ENCODE measurements at places on chromosomes 2 and 18.

GRCh38 chr2:171160956-171161740 is 455 bp upstream of the TLK1 start:
- H3K27ac ChIP-seq: peak overlapping the region; percentile 94
- H3K4me1 ChIP-seq: peaks cover 55% of the 10 kb centered on the region
- no peaks in the 10 kb centered on the region for H3K27me3 ChIP-seq
- H3K36me3 ChIP-seq: no peaks in the 10 kb centered on the region
- peak; percentile 54 for DNase-seq

GRCh38 chr18:62788111-62788510 is 72.8 kb downstream of the PHLPP1 start:
- H3K4me3 ChIP-seq: no peak overlapping the region
- no peak for DNase-seq
- H3K27me3 ChIP-seq: no peaks in the 10 kb centered on the region
- H3K27ac ChIP-seq: peak overlapping the region; percentile 83
- H3K4me1 ChIP-seq: peaks cover 78% of the 10 kb centered on the region

GRCh38 chr2:1521191-1521877 is 108.1 kb downstream of the TPO start:
- no peak for DNase-seq
- no peak overlapping the region for H3K4me3 ChIP-seq

- DNase-seq: no peak
- H3K27ac ChIP-seq: no peak overlapping the region
- H3K27me3 ChIP-seq: no peaks in the 10 kb centered on the region
- H3K36me3 ChIP-seq: peaks cover 26% of the 10 kb centered on the region
- no peak overlapping the region for H3K4me3 ChIP-seq
Measured at GRCh38 chr2:120167272-120167671, 55.9 kb downstream of the TMEM185B start.

- no peaks in the 10 kb centered on the region for H3K36me3 ChIP-seq
- H3K4me1 ChIP-seq: peaks cover 13% of the 10 kb centered on the region
- no peak overlapping the region for H3K4me3 ChIP-seq
- H3K27me3 ChIP-seq: no peaks in the 10 kb centered on the region
Measured at GRCh38 chr2:64626963-64627760, 26.6 kb downstream of the SERTAD2 start.

- H3K4me3 ChIP-seq: no peak overlapping the region
- H3K27me3 ChIP-seq: peaks cover 13% of the 10 kb centered on the region
- no peak for DNase-seq
- H3K27ac ChIP-seq: no peak overlapping the region
- H3K36me3 ChIP-seq: no peaks in the 10 kb centered on the region
- H3K4me1 ChIP-seq: peaks cover 12% of the 10 kb centered on the region
Measured at GRCh38 chr2:224764565-224765236, 48.5 kb upstream of the CCDC195 start.

DNA sequence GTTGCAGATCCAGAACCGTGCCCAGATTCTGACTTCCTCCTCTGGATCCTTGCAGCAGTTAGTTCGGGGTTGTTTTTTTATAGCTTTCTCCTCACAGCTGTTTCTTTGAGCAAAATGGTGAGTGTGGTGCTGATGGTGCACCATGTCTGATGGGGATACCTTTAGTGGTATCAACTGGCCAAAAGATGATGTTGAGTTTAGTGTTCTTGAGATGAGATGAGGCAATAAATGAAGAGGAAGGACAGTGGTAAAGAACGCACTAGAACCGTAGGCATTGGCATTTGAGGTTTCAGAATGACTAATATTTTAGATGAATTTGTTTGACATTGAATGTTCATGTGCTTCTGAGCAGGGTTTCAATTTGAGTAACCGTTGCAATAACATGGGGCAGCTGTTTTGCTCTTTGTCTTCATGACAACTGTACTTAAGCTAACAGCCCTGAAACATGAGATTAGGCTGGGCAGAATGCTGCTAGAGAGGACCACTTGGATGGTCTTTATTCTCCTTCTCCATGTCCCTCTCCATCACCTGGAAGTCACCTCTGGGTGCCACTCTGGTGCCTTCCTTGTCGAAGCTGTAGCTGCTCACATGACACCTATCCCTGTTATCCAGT is 3.9 kb downstream of the CTLA4 start:
- peaks cover 41% of the 10 kb centered on the region for H3K27me3 ChIP-seq
- H3K27ac ChIP-seq: no peak overlapping the region
- no peak overlapping the region for H3K4me3 ChIP-seq
- DNase-seq: no peak

- peaks cover 5% of the 10 kb centered on the region for H3K27me3 ChIP-seq
- peak overlapping the region; percentile 68 for H3K4me3 ChIP-seq
- H3K27ac ChIP-seq: peak overlapping the region; percentile 80
- no peaks in the 10 kb centered on the region for H3K36me3 ChIP-seq
Measured at GRCh38 chr18:12656938-12657683, 796 bp downstream of the SPIRE1 start.

- H3K4me3 ChIP-seq: no peak overlapping the region
- H3K36me3 ChIP-seq: no peaks in the 10 kb centered on the region
- H3K27me3 ChIP-seq: no peaks in the 10 kb centered on the region
- peaks cover 7% of the 10 kb centered on the region for H3K4me1 ChIP-seq
- no peak overlapping the region for H3K27ac ChIP-seq
Measured at GRCh38 chr18:68948622-68949021, 150.7 kb downstream of the CCDC102B start.

DNA sequence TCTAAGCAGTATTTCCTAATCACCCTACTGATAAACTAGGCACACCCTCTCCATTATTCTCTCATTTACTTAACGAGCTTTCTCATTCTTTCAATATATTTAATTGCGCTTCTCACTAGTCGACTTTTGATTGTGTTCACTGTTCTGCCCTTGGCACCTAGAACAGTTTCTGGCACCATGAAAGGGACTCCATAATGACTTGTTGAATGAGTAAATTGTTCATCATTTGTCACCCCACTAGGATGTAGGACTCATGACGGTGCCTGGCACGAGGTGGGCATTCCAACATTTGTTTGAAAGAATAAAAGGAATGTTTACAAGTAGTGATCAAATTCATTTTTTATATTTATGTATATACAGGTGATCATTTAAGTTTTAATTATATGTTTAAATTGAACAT is 123.7 kb downstream of the DIS3L2 start:
- H3K4me1 ChIP-seq: no peaks in the 10 kb centered on the region
- no peak overlapping the region for H3K27ac ChIP-seq
- no peak for DNase-seq
- H3K4me3 ChIP-seq: no peak overlapping the region
- peaks cover 18% of the 10 kb centered on the region for H3K36me3 ChIP-seq
- no peaks in the 10 kb centered on the region for H3K27me3 ChIP-seq

DNA sequence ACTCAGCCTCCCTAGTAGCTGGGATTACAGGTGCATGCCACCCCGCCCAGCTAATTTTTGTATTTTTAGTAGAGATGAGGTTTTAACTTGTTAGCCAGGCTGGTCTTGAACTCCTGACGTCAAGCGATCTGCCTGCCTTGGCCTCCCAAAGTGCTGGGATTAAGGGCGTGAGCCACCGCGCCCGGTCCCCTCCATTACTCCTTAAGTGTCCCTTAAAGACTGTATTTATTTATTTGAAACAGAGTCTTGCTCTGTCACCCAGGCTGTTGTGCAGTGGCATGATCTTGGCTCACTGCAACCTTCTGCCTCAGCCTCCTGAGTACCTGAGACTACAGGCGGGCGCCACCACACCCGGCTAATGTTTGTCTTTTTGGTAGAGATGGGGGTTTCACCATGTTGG is 148.6 kb downstream of the TGIF1 start:
- H3K27me3 ChIP-seq: no peaks in the 10 kb centered on the region
- H3K4me1 ChIP-seq: peaks cover 45% of the 10 kb centered on the region
- no peak for DNase-seq
- no peak overlapping the region for H3K4me3 ChIP-seq
- no peaks in the 10 kb centered on the region for H3K36me3 ChIP-seq
- H3K27ac ChIP-seq: no peak overlapping the region

DNA sequence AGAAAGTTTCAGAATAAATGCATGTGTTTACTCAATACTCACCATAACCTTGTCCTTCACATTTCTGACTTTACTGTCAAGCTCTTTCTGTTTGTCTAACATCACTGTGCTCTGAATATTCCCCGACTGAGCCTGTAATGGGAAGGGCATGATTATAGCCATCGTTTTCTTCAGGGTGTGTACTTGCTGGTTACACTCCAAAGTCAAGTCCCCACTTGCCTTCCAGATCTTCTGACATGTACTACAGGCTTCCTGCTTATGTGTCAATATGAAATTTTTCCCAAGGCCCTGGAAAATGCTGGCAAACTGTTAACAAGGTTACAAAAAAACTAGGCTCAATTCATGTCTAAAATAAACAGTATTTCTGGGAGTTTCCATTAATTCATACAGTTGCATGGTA is 12.9 kb downstream of the STAT1 start:
- no peak overlapping the region for H3K4me3 ChIP-seq
- H3K27ac ChIP-seq: no peak overlapping the region
- H3K27me3 ChIP-seq: no peaks in the 10 kb centered on the region
- H3K36me3 ChIP-seq: peaks cover 78% of the 10 kb centered on the region
- no peak for DNase-seq
- H3K4me1 ChIP-seq: no peaks in the 10 kb centered on the region

- no peak overlapping the region for H3K27ac ChIP-seq
- DNase-seq: no peak
- no peaks in the 10 kb centered on the region for H3K4me1 ChIP-seq
- H3K27me3 ChIP-seq: no peaks in the 10 kb centered on the region
- no peak overlapping the region for H3K4me3 ChIP-seq
Measured at GRCh38 chr2:158052761-158053160, 48.9 kb upstream of the UPP2 start.

DNA sequence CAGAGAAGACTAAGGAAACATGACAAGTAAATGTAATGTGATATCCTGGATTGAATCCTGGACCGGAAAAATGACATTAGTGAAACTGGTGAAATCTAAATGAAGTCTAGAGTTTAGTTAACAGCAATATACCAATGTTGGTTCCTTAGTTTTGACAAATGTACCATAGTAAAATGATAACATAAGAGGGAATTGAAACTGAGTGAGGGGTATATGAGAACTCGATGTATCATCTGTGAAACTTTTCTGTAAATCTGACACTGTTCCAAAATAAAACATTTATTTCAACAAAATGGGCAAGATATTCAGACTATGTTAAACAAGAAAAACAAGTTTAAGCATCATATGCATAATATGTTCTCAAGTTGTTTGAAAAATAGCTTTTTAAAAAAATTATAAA is 63.8 kb downstream of the OLA1 start:
- peaks cover 3% of the 10 kb centered on the region for H3K36me3 ChIP-seq
- no peaks in the 10 kb centered on the region for H3K27me3 ChIP-seq
- no peak overlapping the region for H3K27ac ChIP-seq
- H3K4me1 ChIP-seq: peaks cover 19% of the 10 kb centered on the region
- no peak overlapping the region for H3K4me3 ChIP-seq

- peaks cover 17% of the 10 kb centered on the region for H3K4me1 ChIP-seq
- peaks cover 3% of the 10 kb centered on the region for H3K36me3 ChIP-seq
- DNase-seq: no peak
- no peak overlapping the region for H3K4me3 ChIP-seq
- H3K27ac ChIP-seq: peak overlapping the region; percentile 90
Measured at GRCh38 chr2:62381656-62382055, 124.3 kb downstream of the TMEM17 start.

- no peaks in the 10 kb centered on the region for H3K36me3 ChIP-seq
- DNase-seq: no peak
- H3K4me1 ChIP-seq: no peaks in the 10 kb centered on the region
- H3K4me3 ChIP-seq: no peak overlapping the region
Measured at GRCh38 chr2:232900811-232901735, 31.0 kb downstream of the SNORC start.

- no peaks in the 10 kb centered on the region for H3K36me3 ChIP-seq
- H3K27me3 ChIP-seq: no peaks in the 10 kb centered on the region
- no peak overlapping the region for H3K4me3 ChIP-seq
- peak overlapping the region; percentile 60 for H3K27ac ChIP-seq
- no peak for DNase-seq
Measured at GRCh38 chr2:8642366-8643068, 39.3 kb upstream of the ID2 start.

GRCh38 chr2:46460241-46460921 is 19.0 kb upstream of the TMEM247 start:
- peak; percentile 35 for DNase-seq
- H3K4me1 ChIP-seq: peaks cover 32% of the 10 kb centered on the region
- H3K27me3 ChIP-seq: no peaks in the 10 kb centered on the region
- no peak overlapping the region for H3K4me3 ChIP-seq
- H3K27ac ChIP-seq: peak overlapping the region; percentile 79

DNA sequence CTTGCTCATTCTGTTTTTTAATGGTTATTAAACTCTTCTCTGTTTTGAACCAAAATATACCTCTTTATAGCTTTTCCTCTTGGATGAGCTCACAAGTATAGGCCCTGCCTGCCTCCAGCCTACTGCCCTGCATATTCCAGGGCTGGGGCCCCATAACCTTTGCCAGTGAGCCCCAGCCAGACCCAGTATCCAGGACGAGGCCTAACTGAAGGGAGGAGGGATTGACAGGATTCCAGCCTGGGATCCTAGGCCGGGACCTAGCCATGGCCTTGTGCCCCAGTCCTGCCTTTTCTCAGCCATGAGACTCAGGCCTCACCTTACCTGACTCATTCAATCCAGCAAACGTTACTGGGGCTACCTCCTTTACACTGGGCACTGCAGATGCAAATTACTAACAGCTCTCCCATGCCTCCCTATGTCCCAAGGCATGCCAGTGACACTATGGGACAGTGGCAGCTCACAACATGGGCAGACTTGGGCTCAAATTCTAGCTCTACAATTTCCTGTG is 159.2 kb downstream of the DDX1 start:
- DNase-seq: no peak
- H3K36me3 ChIP-seq: peaks cover 3% of the 10 kb centered on the region
- H3K27ac ChIP-seq: peak overlapping the region; percentile 100
- H3K4me3 ChIP-seq: no peak overlapping the region
- peaks cover 61% of the 10 kb centered on the region for H3K4me1 ChIP-seq

DNA sequence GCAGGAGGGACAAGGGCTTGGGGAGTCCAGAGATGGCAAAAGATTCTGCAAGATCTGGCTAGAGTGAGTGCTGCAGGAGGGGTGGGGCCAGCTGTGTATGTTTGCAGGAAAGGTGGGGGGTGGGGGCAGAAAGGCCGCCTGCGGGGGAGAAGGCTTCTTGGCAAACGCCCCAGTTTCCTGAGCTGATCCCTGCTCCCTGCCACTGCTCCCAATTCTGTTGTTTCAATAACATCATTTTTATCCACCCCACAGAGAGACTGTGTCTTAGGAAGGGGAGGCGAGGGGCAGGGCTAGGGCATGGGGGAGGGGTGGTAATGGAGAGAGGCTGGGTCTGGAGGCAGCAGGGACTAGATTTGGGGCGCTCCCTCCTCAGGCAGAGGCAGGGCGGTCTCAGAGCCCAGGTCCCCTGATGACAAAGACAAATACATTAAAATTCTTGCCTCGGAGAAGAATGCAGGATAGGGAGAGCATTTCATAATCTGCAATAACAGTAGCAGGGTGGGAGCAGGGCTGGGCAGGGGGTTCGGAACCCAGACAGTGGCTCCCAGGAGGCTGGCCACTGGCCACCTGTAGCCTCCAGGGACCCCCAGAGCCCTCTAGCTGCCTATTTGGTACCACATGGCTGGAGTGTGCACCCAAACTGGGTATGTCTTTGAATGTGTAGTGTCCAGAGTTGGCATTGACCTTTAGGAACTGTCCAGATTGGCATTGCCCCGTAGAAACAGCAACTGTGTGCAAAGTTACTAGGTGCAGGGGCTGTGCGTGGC is 2.1 kb upstream of the WNT6 start:
- H3K36me3 ChIP-seq: no peaks in the 10 kb centered on the region
- peak overlapping the region; percentile 98 for H3K27ac ChIP-seq

Data from mesothelial cell of epicardium (in vitro differentiated cells).